Keratinocyte (primary cell): ENCODE measurements at places on chromosomes 13 and 19.

GRCh38 chr13:21478881-21479808 is 20.0 kb upstream of the ZDHHC20 start:
- DNase-seq = no peak

- DNase-seq = no peak
Measured at GRCh38 chr13:20671789-20672188, 31.7 kb upstream of the IL17D start.

- DNase-seq = peak; percentile 77
Measured at GRCh38 chr19:49664171-49665035, 1.3 kb downstream of the IRF3 start.

GRCh38 chr13:73939071-73939380 is 195.2 kb downstream of the KLF12 start:
- no peak for DNase-seq

GRCh38 chr13:42487221-42487620 is 86.7 kb upstream of the TNFSF11 start:
- DNase-seq = no peak

GRCh38 chr13:47326061-47326460 is 429.2 kb upstream of the HTR2A start:
- DNase-seq = no peak

GRCh38 chr19:2546128-2547032 is 70.5 kb downstream of the GADD45B start:
- DNase-seq = no peak

DNA sequence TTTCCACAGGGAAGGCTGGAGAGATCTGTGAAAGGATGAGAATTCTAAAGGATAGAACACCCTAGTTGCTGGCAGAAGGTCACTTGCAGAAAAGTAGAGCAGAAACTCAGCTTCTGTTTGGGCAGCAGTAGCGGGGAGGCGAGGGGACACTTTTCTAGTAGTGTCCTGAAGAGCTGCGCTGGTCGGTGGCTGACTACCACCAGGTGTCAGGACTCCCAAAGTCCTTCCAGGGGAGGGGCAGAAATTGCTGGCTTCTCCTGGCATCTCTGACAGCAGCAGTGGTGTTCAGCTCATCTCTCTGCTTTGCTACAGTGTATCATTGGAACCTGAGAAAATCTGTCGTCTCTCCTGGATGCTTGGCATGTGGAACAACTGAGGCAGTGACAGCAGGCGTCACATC is 120.9 kb downstream of the ZDHHC20 start:
- DNase-seq = no peak

DNA sequence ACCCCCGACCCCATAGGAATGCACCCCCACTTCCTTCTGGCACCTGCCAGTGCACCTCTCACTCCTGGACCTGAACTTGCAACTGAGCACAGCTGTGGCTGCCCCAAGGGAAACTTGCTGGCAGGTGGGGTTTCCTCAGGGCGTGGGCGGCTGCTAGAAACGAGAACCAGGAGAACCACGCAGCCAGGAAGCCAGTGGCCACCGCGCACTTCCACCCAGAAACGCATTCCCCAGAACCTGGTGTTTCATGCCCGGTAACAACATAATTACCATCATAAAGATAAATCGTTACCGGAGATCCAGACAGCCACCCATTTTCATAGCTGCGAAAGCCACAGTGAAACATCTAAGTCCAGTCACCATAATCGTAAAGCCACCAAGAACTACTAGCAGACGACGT is 75.2 kb upstream of the C13orf46 start:
- DNase-seq = no peak

DNA sequence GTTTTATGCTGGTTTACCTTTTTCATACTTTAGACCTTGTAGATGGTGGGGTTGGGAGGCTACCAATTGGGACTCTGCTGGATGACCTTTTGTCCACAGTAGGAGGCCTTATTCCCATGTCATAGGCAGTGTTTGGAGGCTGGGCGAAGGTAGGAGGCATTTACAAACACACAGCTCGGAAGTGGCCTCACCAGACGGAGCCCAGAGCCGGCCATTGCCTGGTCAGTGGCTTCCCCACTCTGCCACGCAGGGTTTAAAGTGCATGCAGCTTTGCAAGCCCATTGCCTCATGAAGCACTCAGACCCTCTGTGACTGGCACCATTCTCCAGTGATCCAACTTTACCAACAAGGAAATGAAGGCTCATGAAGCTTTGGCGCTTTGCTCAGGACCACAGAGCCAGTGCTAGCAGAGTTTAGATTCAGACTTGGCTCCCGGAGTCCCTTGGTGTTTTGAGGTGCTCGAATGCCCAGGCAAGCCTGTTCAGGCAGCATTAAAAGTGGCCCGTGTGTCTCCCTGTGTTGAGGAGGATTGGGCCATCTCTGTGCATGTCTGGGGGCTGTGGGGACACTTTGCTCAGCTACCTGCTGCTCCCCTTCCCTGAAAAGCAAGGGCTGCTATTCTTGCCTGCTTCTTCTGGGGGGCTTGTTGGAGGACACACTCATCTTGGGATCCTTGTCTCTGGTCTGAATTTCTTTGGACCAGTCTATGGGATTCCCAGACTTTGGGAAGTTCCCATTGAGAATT is 148.7 kb downstream of the ZNF536 start:
- no peak for DNase-seq

- no peak for DNase-seq
Measured at GRCh38 chr13:42168496-42168895, 103.5 kb upstream of the AKAP11 start.

DNA sequence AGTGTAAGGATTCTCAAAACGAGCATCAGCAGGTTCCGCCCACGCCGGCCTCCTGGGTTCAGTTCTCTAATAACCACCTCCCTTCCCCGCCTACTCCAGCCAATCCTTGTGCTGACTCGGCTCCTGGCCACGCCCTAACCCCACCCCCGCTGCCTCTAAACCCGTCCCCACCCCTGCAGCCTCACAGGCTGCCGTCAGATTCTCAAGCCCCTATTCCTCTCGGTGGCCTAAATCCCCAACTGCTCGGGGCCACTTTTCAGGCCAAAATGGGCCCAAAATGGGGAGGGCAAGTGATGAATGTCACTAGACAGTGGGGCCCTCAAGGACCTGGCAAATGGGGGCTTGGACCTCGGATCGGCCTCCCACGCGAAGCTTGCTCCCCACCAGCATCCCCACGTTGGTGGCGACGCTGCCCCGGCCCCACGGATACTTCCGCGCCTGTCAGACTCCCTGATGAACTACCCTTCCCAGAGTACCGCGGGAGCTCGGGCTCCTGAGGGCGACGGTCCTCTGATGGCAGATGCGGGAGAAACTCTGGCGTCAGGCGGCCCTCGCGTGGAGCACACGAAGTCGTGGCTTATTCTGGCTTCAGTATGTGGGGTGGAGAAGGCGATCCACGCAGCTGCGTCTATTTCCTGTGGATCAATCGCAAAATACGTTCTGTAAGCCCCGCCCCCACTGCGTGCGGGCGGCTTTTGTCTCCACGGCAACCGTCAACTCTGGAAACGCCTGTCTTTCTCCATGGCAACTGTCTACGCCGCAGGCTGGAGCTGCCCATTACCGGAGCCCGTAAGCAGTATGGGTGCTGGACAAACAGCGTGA is 24.8 kb downstream of the ZNF473 start:
- DNase-seq = no peak

DNA sequence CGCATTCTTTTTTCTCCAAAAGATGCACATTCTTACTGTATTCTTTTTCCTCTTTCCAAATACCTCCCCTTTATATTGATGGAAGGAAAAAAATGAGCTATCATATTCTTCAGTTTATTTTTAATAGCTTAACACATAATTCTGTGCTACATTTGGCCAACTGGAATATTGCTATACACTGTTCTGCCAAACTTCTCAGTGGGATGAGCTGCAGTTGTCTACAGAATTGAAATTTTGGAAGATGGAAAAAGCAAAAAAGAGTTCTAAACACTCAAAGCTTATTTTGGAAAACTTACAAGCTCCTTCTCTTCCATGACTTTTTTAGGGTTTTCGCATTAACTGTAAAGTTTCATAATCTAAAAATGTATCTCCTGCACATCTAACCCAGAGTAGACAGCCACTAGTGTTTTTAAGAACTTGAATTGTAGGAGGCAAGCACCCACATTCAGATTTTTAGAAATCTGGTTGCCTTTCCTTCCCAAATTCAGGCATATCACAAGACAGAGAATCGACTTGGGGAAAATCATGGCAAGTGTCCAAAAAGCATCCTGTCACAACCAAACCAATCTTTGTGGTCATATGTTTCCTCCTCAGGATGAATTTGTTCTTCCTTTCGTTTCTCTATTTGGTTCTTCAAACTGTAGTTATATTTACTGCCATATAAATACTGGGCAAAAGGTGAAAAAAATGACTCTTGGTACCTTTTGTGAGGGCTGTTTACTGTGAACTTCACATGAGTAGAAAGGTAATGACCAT is 111.4 kb upstream of the FRY start:
- no peak for DNase-seq

DNA sequence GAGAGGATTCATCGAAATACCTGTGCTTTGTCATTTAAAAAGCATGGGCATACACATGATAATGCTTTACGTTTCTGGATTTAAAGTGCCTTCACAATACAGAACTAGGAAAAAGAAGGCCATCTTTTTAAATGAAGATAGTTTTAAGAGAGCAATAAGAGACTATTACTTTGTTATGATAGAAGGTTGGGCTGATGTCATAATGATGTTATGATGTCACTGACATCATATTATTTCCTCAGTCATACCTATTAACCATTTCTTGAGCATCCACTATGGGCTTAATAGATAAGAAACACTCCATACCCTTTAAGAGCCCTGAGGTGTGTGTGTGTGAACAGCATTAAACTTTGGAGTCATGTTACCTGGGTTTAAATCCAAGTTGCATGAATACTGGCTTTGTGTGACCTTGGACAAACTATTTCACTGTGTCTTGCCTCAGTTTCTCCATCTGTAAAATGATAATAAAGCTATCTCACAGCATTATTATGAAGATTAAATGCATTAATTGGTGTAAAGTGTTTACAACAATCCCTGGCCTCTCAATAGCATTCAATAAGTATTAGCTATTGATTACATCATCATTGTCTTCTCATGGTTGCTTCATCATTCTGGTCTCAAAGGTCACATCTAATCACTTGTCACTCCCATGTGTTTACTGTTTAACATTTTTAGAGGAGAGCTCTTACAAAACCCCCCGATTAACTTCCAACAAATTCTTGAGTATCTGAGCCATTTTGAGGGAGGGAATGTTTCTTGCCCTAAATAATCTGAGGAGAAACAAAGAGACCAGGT is 11.1 kb downstream of the ZNF181 start:
- no peak for DNase-seq

GRCh38 chr13:90427322-90428272 is 919.9 kb upstream of the MIR17HG start:
- DNase-seq = no peak

- no peak for DNase-seq
Measured at GRCh38 chr13:98526182-98526512, 50.8 kb downstream of the STK24 start.

DNA sequence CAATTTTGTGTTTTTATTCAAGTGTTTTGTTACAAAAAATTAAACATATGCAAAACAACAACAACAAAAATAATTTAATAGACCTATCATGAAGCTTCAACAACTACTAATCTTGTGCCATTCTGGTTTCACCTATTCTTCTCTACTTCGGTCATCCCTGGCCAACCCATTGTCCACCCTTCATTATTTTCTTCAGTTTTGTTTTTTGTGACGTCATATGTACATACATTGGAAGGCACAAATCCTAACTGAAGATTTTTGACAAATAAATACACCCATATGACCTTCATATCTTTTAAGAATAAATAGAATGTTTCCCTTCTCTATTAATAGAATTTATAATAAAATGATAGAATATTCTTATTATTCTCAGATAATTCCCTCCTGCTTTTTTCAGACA is 69.2 kb downstream of the ZNF429 start:
- no peak for DNase-seq

DNA sequence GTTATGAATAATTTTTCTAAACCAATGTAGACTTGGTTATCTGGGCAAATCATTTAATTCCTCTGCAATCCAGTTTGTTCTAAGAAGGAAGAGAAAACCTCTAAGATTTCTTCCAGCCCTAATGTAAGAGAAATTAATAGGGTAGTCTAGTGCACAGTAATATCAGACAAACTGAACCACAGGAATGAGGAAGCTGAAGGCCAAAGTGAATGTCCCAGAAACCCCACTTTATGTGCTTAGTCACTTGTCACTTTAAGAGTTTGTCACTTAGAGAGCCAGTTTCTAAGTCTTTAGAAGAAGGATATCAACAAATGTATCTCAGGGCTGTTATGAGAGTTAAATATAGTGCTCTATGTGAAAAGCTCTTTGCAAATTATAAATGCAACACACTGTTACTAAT is 750.6 kb downstream of the DIAPH3 start:
- DNase-seq = no peak

DNA sequence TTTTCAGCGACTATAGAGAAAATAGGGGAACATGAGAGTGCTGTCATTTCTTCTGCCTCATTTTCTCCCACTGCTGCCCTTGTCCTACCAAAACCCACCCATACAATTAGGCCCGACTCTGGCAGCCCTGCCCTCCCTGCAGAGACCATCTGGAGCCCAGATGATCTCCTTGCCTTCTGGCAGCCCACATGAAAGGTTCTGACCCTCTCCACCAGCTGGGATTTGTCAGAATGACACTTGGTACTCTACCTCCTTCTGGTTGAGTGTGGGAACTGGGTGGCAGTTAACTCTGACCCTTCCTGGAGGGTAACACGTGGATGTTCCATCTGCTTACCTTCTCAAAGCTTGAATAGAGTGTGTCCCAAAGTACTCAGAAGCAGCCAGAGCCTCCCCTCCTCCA is 21.0 kb upstream of the SIAH3 start:
- DNase-seq = no peak

GRCh38 chr19:40594657-40595091 is 6.5 kb upstream of the LTBP4 start:
- DNase-seq = no peak

- no peak for DNase-seq
Measured at GRCh38 chr19:11125994-11126685, 29.4 kb downstream of the SPC24 start.

DNA sequence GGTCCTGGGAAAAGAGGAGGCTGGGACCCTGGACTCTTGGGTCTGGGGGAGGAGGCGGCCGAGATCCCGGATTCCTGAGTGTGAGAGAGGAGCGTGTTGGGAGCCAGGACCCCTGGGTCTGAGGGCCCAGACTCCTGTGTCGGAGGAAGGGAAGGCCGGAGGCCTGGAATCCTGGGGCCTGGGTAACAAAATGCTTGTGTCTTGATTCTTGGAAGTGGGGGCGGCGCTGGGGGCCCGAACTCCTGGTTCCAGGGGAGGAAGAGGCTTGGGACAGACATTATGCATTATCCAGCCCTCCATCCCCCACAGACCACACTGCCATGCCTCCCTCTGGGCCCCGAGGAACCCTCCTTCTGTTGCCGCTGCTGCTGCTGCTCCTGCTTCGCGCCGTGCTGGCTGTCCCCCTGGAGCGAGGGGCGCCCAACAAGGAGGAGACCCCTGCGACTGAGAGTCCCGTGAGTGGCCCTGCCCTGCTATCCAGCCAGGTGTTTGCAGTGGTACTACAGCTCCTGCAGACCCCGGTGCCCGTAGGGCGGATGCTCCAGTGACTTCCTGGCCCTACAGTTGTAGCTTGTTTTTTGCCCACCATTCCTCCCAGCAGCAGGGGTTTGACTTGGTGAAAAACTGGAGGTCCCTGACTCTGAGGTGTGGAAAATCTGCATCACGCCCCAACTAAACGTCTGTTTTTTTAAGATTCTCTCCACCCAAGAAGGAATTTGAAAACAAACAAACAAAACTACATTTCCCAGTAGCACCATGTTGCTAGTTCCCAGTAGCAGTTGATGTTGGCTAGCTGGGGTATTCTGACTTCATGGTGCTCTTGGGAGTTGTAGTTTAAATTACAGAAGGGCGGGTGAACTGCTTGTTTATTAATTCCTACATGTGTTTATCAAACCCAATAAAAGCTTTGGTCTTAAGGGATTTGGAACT is 630 bp downstream of the NUCB1 start:
- no peak for DNase-seq
